ENCODE measurements at places on chromosomes 7 and 10.

GRCh38 chr10:103166523-103166922 is 26.5 kb downstream of the NT5C2 start:
- DNase-seq, result no peak

GRCh38 chr10:116909307-116909706 is 60.0 kb downstream of the ENO4 start:
- no peak for DNase-seq

- DNase-seq, result no peak
Measured at GRCh38 chr10:75350791-75351190, 50.8 kb downstream of the ZNF503 start.

DNA sequence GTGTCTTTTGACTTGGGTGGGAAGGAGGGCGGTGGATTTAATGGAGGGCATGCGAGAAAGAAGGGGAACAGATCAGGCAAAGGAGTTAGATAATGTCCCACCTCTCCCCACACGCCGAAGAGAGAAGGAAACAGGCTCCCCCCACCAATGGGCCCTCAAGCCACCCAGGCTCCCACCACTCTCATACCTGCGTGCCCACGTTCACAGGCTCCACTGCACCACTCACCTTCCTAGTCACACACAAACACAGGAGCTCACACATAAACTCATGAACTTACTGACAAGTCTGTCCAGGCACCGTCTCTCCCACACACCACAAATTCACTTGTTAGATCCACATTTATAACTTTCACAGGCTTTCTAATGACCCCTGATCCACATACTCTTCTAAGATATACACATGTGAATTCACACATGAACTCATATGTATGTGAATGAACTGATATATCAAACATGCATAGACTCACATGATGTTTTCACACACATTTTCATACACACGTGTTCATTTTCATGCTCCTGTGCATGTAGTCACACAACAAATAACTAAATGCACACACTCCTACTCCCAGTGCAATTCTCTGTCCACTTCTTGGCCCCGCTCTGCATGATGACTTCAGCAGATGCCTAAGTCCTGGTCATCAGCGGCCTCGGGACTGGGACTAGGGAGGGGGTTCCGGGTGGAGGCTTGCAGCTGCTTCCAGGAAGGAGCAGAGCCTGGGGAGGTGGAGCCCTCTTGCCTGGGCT is 1.5 kb downstream of the LZTS2 start:
- peak; percentile 87 for DNase-seq

DNA sequence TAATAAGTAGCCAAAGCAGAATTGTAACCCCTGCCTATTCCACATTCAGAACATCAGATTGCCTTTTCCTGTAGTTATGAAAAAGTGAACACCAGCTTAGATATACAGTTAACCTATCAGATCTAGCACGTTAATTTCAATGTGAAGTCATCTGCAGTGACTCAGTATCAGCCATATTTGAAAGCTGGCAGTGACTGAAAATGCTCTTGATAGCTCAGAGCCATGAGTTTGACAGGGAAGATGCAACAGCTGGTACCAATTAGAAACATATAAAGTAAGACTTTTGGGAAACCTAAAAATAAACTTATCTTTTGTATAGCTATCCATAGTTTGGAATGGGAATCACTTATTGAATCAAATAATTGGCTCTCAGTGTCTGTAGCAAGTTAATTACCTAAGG is 284.1 kb upstream of the NPSR1 start:
- no peak for DNase-seq

GRCh38 chr7:118011652-118012051 is 138.4 kb upstream of the CTTNBP2 start:
- no peak for DNase-seq

DNA sequence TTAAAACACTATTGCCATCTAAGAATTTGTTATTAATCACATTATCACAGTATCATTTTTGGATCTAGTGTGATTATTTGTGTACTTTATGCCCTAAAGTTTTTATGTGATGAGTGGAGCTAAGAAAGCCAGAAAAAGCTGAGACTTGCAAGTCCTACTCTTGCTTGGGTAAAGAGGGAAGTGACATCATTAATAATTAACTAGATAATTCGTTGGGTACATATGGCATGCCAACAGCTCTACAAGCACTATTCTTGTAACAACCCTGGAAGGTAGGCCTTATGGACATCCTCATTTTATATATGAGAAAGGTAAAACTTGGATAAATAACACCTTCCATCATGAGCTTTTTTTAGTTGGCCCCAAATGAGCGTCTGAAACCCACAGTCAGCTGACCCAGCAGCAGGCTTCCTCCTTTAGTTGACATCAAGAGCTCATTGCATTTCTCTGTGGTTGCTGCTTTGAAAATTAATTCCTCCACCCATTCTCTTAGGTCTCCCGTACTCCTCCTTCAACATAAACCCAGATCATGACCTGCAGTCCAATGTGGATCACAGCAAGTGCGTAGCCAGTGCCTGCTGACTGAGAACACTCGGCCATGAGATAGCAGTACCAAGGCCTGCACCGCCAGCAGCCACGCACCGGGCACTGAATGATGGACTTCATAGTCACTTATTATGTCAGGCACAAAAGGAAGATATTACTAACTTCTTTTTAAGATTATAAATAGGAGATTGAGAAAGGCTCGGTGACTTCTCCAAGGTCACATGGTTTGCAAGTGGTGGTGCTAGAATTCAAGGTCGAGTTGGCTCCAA is 292.0 kb upstream of the AOAH start:
- DNase-seq, result no peak

GRCh38 chr7:24980534-24981170 is 674 bp upstream of the OSBPL3 start:
- no peak for DNase-seq

GRCh38 chr10:69361303-69361614 is 55.5 kb downstream of the TACR2 start:
- DNase-seq, result no peak

DNA sequence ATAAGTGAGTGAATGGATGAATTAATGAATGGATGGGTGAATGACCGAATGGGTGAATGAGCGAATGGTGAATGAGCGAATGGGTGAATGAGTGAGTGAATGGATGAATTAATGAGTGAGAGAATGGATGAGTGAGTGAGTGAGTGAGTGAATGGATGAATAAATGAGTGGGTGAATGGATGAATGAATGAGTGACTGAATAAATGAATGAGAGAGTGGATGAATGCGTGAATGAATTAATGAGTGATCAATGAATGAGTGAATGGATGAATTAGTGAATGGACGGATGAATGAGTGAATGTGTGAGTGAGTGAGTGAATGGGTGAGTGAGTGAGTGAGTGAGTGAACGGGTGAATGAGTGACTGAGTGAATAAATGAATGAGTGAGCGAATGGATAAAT is 49.5 kb upstream of the HMX3 start:
- no peak for DNase-seq

DNA sequence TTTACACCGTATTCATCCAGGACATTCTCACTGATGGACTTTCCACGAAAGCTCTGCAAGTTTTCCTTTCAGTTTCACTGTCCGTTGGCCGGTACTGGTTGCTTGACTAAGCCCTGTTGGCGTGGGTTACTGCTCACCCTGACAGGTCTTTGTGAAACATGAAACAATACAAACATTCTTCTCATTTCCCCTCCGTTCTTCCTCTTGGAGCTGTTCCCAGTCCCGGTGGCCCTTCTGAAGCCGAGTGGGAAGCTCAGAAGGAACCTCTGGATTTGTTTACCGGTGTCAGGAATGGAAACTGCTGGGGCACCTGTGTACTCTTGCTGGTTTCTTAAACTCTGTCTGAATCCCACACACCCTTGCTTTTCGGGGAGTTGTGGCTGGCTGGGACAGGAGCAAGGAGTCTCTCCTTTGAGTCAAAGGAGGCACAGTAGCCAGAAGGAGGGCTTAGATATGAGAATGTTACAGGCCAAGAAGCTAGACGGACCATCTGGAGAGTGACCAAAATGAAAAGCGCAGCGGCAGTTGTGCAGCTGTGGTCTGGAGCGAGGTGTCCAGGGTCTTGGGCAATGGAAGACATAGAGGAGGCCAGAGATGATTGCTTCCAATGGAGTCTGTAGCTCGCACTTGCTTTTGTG is 45.7 kb downstream of the LYZL2 start:
- DNase-seq, result no peak

DNA sequence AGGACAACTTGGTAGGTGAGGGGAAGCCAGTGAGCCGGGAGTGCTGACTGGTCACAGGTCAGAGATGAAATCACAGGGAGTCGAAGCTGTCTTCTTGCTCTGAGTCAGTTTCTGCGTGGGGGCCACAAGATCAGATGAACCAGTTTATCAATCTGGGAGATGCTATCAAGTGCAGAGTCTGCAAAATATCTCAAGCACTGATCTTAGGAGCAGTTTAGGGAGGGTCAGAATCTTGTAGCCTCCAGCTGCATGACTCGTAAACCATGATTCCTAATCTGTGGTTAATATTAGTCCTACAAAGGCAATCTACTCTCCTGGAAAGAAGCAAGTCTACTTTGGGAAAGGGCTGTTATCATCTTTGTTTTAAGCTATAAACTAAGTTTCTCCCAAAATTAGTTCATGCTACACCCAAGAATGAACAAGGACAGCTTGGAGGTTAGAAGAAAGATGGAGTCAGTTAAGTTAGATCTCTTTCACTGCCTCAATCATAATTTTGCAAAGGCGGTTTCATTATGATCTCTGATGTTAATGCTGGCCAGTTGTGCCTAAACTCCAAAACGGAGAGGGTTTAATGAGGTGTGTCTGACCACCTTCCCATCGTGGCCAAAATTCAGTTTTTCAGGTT is 8.4 kb upstream of the LMOD2 start:
- peak; percentile 82 for DNase-seq

- DNase-seq, result no peak
Measured at GRCh38 chr7:120654241-120654640, 203.7 kb downstream of the TSPAN12 start.

DNA sequence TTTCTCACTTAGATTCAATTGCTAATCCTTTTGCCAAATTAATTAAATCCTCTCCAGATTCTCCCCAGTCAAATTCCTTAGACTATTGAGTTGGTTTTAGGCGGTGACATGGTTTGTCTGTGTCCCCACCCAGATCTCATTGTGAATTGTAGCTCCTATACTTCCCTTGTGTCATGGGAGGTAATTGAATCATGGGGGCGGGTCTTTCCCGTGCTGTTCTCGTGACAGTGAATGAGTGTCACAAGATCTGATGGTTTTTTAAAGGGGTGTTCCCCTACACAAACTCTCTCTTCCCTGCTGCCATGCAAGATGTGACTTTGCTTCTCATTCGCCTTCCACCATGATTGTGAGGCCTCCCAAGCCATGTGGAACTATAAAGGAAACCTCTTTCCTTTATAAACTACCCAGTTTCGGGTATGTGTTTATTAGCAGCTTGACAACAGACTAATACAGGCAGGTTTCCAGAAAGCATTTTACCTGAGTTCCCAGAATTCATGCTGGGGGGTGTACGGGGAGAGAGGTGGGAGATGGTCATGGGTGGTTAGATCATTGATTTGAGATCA is 44.7 kb upstream of the GARS1 start:
- no peak for DNase-seq

GRCh38 chr10:128301051-128301450 is 174.8 kb upstream of the MKI67 start:
- DNase-seq, result no peak

DNA sequence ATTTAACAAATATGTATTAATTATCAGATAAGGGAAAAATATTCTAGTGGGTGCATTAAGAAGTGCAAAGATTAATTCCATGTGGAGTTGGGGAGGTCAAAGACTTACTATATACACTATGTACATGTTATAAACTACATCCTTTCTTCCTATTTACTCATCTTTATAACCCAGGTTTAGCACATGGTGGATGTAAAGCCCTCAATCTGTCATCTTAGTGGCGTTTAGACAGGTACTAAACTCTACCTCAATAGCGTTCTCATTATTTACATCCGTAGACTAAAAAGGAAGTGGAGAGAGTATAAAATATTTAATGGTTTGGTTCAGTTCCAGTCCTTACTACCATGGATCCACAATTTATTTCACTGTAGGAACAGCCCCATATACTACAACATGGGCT is 14.8 kb upstream of the CELF2 start:
- DNase-seq, result no peak

- DNase-seq, result no peak
Measured at GRCh38 chr10:3424111-3424851, 251.7 kb upstream of the PITRM1 start.

DNA sequence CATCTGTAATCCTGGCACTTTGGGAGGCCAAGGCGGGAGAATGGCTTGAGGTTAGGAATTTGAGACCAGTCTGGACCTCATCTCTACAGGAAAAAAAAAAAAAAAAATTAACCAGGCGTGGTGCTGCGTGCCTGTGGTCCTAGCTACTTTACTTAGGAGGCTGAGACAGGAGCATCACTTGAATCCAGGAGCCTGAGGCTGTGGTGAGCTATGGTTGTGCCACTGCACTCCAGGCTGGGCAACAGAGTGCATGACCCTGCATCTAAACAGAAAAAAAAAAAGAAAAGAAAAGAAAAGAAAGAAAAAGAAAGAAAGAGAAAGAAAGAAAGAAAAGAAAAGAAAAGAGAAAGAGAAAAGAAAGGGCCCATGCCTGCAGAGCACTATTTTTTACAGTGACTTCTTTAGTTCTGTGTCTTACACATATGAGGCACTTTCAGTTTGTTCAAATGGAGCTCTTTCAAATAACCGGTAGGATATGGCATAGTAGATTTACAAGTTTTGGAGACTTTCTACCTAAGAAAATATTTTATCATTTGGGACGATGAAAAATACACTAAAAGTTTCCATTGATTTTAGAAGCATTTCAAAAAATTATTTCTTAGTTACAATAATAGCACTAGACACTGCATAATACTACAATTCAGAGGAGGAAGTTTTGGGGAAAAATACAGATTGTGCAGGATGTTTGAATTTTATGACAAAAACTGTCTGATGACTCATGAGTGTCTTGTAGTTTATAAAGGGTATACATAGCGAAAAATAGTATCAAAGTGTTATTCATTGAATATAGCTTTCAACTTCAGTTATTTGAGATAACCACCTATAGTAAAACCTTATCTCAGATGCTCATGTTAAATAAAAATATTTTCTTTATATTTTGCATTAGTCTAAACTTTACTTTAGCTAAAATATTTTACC is 75.9 kb downstream of the MDFIC start:
- no peak for DNase-seq
